ENCODE measurements at places on chromosomes 5 and 9. TPM values are rescaled to one million over a fixed set of nuclear protein-coding genes. Genes with fewer than 3 reads are reported as not detected.

Gene TLX3
- polyA plus RNA-seq, result not detected

Gene NTRK2
- not detected for polyA plus RNA-seq

Gene TMEM232
- 0.78 TPM for polyA plus RNA-seq

Gene TRIM36
- polyA plus RNA-seq, result not detected

Gene MLLT3
- 7.5 TPM for polyA plus RNA-seq

Gene RORB
- polyA plus RNA-seq, result not detected

Gene IGFBPL1
- 0.35 TPM for polyA plus RNA-seq

Gene FGD3
- polyA plus RNA-seq, result not detected

Gene ARSI
- polyA plus RNA-seq, result 1.0 TPM

Gene SAXO1
- polyA plus RNA-seq, result 0.65 TPM

Gene MEIKIN
- polyA plus RNA-seq, result not detected

Gene RGS7BP
- polyA plus RNA-seq, result not detected

Gene CAVIN4
- polyA plus RNA-seq, result 0.60 TPM

- peak; percentile 62 for DNase-seq
Measured at GRCh38 chr5:40754381-40755092, 1.2 kb downstream of the TTC33 start.

GRCh38 chr9:36163049-36163785 lies 6.0 kb upstream of the CCIN start:
- DNase-seq, result peak; percentile 47

DNA sequence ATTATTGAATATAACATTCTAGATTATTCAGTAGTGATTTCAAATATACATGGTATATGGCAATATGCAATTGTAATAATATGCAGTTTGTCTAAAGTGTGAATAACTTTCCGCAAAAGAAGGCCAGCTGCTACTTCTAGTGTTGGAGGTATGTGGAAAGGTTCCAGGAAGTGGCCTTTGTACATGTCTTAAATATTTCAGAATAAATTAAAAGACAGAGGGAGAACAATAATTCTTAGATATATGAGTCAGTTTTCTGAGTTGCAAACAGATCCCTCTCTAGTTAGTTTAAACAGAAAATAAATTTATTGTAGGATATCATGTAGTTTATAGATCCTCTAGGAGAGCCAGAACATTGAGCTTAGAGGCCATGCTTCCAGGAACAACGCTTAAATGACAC lies 210.8 kb upstream of the ELL2 start:
- peak; percentile 61 for DNase-seq

DNA sequence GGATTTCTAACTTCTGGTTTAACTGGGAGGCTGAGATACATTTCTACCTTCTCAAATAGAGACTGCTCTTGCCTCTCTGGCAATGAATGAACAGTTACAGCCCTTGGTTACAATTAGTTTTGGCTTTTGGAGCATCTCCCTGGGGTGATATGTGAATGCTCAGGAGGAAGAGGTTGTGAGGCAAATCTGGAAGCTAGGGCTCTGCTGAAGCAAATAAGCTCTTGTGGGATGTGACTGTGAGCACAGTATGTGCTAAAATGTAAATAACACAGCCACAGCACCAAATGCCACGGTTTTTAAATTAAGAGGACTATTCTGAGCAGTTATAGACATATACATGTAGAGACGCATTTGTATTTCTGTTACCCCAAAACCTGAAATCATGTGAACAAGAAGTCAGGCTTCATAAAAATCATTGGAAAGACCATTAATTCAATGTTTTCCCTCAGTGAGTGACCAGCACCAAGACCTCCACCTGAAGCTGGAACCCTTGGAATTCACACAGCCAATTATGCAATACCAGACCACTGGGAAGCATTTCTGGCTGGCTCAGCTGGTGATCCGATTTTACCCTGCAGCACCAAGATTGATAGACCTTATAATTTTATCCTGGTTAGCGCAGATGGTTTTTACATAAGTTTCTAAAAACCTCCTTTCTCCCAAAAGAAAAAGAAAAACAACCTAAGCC lies 3.0 kb upstream of the SLC44A1 start:
- no peak for DNase-seq

- no peak for DNase-seq
Measured at GRCh38 chr9:92722386-92723298, 42.0 kb downstream of the BICD2 start.

GRCh38 chr5:179509239-179509638 lies 41.1 kb upstream of the RUFY1 start:
- no peak for DNase-seq

GRCh38 chr5:133460172-133460758 lies 152.1 kb downstream of the FSTL4 start:
- peak; percentile 34 for DNase-seq

DNA sequence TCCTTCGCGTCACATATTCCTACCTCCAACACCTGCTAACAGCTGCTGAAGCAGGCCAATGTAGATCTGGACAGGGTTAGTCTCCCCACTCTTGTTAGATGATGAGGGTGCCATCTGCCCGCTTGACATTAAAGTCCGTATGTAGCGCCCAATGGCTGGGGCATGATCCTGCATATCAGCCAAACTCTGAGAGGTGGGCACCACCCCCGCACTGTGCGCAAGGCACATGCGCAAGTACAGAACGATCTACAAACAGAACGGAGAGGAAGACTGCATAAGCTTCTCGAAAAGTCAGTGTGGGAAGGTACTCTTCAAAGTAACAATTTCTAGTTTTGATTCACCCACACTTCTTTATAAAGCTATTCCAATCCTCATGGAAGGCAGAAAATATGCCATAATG lies 69.8 kb downstream of the ECPAS start:
- DNase-seq, result no peak

DNA sequence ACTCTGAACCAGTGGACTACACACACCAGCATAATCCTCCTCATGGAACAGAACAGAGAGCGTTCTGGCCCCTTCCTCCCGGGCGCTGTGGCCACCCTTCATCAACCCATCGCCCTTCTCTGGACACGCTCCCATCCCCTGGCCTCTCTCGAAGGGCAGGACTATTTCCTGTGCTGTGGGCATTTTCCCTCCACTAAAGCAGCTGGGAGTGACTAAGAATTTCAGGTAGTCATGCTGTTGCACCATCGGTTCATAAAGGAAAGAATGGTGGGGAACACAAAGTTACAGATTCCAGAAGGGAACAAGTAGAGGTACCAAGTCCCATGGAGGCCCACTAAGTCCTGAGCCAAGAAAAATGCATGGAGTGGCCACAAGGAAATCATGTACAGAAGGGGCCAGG lies 68.6 kb downstream of the EPB41L4B start:
- DNase-seq, result no peak

DNA sequence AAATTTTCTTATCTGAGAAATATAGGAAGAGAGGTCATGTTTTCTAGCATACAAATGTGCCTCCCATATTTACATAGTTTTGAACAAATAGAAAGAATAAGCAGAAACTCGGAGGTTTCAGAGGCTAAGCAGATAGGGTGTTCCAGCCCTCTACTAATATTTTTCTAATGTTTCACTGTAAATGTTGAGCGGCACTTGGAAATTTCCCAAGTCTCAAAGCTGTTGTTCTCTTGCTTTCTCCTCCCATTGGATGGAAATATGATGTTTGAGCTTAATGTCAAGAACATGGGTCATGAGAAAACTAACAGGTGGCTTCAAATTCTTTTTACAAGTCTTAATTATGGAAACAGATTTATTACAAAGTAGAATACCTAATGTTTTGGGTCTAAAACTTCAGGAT lies 5.1 kb downstream of the SPINK1 start:
- no peak for DNase-seq

GRCh38 chr9:135982499-135983207 lies 21.5 kb upstream of the UBAC1 start:
- no peak for DNase-seq

- no peak for DNase-seq
Measured at GRCh38 chr5:116475338-116475737, 99.3 kb downstream of the SEMA6A start.

DNA sequence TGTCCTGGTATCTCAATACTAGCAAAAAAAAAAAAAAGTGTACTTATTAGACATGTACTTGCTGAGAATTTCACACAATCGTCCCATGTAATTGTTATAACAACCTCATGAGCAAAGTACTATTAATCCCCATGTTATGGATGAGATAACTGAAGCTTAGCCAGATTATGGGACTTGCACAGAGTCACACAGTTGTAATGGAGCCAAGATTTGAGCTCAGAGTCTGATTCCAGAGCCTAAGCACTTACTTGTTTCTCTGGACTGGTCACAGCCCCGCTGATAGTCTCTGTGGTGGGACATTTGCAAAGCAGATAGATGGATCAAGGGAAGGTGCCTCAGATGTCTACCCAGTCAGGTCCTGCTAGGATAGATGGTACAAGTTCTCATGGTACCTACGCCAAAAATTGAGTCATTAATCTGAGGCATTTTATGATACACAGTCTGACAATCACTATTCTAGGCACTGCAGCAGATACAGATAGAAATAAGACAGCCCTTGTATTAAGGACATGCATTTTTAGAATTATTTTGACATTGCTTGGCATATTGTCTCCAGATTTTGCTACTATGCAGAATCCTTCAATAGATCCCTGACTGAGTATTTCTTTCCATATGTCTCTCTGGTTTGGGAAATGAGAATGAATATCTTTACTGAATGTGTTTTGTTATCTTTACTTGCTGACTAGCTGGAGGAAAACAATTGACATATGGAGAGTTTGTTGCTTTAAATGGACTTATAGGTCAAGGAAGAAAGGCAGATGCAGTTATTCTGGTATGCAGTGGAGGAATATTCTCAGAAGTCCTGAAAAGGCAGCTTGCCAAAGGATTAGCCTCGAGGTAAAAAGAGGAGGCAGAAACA lies 149.5 kb downstream of the ADAMTSL1 start:
- peak; percentile 43 for DNase-seq

- peak; percentile 80 for DNase-seq
Measured at GRCh38 chr5:66246608-66247007, 102.5 kb downstream of the SREK1 start.

DNA sequence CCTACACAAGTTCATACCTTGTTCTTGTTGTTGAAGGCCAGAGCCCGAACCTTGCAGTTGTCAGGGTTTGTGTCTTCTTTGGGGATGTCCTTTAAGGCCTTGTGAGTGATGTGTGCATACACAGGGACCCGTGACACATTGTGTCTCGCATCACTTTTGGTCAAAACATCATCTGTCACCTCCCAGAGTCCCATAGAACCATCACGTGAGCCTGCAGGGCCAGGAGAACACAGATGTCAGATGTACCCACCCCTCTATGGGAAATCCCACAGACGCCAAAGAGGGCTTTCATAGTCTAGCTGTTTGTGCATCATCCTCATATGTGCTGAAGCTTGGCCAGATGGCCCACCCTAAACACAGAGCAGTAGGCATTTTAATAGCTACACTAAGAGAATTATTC lies 28.2 kb downstream of the DCAF12 start:
- DNase-seq, result no peak

GRCh38 chr9:130128733-130129431 lies 43.3 kb upstream of the NCS1 start:
- DNase-seq, result peak; percentile 75

DNA sequence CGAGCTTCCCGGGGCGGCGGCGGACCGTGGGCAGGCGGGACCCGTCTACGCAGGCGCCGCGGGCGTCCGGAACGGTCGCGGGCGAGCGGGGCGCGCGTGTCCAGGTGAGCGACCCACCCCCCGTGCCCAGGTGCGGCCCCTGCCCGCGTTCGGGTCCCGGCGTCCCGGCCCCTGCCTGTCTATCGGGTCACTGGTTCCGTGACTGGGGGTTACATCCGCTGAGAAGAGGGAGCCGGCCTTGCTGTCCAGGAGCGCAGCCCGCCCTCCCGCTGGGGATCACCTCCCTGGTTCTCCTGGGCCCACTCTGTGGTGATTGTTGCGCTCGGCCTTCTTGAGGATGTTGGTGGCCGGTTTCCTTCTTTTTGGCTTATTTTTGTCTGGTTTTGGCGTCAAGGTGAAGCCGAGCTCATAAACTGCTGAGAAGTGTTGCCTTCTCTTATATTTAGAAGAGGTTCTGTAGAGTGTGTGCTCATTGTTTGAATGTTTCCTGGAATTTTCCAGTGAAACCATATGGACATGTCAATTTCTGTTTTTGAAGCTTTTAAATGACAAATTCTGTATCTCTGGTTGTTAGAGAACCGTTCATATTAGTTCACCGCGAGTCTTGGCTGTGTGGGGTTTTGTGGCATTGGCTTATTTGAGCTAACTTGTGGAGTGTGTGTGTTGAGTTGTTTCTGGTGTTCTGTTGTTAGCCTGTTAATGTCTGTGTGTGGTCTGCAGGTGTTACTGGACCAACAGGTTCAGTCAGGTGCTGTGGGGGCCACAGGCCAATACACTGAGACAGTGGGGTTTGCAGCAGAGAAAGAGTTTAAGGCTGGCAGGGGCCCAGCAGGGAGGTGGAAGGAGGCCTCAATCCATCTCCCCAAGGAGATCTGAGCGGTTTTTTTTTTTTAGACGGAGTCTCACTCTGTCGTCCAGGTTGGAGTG lies 621 bp downstream of the CEP72 start:
- DNase-seq, result peak; percentile 57

GRCh38 chr5:176490301-176490700 lies 42.1 kb downstream of the FAF2 start:
- no peak for DNase-seq

GRCh38 chr5:157487358-157487757 lies 27.3 kb downstream of the NIPAL4 start:
- DNase-seq, result no peak

DNA sequence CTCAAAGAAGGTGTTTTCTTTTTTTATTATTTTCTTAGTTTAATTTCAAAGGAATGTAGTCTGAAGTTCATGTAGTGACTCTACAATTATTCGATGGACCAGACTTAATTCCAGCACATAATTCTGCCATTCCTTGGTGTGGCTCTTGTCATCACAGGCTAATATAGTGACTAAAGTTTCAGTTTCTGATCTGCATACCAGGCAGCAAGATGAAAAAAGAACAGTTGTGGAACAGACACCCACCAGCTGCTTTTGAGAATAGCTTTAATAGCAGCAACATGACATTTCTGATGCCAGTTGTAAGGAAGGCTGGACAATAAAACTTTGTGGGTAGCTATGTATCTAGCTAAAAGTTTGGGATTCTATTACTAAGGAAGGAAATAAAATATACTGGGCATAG lies 676.3 kb upstream of the GRAMD2B start:
- DNase-seq, result no peak

- peak; percentile 39 for DNase-seq
Measured at GRCh38 chr9:79184831-79185230, 386.9 kb upstream of the TLE4 start.

- DNase-seq, result no peak
Measured at GRCh38 chr5:147912011-147912410, 5.7 kb upstream of the C5orf46 start.

- no peak for DNase-seq
Measured at GRCh38 chr9:122457787-122458186, 19.9 kb downstream of the OR1J1 start.

GRCh38 chr5:129377504-129377903 lies 82.6 kb upstream of the ADAMTS19 start:
- DNase-seq, result no peak

DNA sequence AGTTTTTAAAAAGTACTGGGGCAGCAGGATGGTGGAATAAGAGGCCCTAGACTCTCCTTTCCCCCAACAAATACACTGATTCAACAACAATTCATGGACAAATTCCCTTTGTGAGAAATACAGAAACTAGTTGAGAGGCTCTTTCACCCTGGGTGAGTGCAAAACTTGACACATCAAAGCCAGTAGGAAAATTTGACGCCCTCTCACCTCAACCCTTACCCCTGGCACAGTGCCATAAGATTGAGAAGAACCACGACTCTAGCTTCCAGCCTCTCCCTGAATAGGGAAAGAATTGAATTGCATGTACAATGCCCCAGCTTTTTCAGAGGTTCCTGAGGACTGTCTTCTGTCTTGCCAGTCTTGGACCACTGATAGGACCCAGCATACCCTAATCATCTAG lies 12.3 kb downstream of the KIF4B start:
- no peak for DNase-seq
